ENCODE measurements at places on chromosomes 2 and 18.

GRCh38 chr2:9247786-9248185 is 41.2 kb downstream of the ASAP2 start:
- DNase-seq: no peak

DNA sequence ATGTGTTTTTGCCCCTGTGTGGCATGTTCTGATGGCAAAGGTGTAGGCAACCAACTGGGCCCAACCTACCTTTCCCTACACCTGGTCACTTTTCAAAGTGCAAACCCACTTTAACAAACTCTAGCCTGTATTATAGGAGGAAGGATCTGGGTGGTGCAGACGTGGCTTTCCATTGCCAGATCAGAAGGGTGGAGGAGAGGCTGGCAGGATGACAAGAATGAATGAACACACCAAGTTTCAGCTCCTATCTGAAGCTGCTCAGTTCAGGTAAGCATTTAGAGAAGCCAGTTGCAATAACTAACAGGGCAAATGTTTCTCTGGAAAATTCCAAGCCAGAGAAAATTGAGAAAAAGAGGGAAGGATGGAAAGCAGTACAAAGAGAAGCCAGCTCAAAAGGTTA is 707 bp upstream of the SERPINB7 start:
- DNase-seq: no peak

DNA sequence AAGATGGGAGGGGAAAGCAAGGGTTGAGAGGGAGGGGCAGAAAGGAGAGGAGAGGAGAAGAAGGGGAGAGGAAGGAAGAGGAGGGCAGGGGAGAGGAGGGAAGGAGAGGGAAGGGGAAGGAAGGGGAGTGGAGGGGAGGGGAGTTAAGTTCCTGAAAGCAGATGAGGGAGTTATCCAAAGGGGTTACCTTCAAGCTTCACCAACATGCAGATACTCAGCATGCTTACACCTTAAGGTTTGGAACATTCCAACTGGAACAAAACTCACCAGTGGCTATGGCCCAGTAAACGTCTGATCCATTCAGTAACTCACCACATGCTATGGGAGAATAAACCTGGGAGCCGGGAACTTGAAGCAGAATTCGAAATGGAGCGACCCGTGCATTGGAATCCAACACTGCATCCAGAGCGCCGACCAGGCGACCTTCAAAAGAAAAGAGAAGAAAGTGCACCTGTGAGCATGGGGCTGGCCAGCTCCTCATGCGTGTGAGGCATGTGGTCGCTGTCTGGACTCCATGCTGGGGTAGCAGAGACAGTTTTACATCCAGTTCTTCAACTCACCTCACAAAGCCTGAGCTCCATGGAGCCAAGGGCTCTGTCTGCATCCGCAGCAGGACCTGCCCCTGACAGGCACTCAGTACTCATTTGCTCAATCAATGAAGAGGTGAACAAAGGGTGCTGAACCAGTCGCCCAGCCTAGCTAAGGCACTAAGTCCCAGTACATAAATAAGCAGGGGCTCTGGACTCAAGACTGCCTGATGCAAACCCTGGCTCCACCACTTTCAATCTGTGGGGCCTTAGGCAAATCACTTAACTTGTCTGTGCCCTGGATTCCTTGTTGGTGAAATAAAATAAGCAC is 61.0 kb downstream of the TBC1D8 start:
- no peak for DNase-seq

DNA sequence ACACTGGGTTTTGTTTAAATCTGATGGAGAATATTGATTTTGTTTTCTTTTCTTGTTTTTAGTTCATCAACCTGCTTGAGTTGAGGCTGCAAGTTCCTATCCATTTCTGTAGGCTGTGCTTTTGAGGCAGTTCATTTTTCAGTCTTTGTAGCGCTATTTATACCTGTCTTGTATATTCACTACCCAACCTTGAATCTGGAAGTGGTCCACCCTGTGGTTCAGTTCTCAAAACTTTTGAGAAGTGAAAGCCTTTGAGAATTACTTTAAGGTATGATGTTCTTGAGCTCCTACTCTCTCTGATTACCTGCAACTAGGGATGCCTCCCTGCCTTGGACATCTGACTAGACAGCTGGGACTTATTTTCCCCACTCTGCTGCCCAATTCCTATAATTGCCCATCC is 53.5 kb upstream of the KCNE4 start:
- DNase-seq: no peak

DNA sequence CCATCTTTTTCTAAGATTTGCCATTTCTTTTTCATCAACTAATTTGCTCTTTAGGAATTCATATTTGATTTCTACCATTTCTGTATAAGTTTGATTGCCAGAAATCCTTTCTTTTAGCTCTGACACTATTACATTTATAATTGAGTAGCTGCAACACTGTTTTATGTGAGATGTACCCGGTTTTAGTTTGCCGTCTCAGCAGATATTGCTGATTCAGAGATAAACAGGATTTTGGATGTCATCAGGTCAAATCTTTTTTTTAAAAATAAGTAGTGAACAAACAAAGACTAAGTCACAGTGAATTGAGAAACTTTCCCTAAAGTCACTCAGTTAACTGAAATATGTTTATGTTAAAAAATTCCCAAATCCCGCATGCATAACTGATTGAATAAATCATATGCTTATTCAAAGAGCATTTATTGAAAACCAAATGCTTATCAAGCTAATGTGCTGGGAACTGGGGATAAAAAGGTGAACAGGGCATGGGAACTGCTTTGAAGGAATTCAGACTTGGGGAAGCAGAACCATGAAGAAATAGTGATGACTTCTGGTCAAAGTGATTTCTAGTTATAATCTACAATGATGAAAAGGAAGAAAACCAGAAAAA is 19.5 kb upstream of the CCDC102B start:
- DNase-seq: no peak

GRCh38 chr2:222969491-222969890 is 82.5 kb upstream of the KCNE4 start:
- DNase-seq: no peak

DNA sequence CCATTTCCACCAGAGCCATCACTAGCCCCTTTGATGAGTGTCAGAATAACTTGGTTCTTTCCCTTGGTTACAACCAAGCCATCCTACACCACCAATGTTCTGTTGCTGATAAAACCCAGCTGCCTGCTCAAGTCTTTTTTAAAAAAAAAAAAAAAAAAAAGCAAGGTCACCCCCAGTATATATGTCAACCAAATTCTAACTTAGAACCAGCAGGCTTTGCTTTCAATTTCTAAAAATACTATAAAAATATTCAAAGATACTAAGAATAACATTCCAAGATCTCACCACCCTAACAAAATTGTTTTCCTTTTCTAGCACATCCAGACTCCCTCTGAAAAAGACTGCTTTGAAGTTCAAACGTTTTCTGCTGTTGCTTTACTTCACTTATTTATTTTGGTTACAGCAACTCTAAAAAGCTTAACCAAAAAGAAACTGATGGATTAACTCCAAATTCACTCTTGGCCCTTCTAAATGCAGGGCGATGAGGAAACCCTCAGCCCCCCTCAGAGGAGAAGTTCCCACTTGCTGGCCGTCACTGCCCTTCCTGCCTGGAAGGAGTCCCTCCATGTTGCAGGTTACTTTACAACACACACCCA is 10.9 kb downstream of the UXS1 start:
- DNase-seq: no peak

DNA sequence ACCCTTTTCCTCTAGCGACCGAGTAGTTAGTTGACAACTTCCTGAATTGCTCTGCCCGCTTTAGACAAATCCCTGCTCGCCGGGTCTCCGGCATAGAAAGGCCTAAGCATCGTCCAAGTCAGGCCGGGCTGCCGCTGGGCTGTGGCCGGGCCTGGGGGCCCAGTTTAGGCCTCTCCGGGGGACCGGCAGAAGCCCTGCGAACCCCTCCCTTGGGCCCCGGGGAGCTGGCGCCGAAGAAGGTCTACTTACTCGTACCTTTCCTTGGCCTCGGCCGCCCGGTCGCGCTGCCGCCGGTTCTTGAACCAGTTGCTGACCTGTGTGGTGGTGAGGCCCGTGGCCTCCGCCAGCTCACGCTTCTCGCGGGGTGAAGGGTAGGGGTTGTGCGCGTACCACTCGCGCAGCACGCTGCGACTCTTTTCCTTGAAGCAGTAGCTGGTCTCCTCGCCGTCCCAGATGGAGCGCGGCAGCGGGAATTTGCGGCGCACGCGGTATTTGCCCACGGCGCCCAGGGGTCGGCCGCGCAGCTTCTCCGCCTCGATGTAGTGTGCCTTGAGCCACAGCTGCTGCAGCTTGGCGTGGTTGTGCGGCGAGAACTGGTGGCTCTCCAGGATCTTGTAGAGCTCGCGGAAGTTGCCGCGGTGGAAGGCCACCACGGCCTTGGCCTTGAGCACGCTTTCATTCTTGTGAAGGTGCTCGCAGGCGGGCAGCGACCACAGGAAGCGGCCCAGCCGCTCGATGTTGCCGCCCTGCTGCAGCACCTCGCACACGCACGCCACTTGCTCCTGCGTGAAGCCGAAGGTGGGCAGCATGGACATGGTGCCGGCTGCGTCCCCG is 739 bp downstream of the SIX2 start:
- DNase-seq: peak; percentile 27

GRCh38 chr2:88125344-88125923 is 2.4 kb downstream of the FABP1 start:
- DNase-seq: no peak

DNA sequence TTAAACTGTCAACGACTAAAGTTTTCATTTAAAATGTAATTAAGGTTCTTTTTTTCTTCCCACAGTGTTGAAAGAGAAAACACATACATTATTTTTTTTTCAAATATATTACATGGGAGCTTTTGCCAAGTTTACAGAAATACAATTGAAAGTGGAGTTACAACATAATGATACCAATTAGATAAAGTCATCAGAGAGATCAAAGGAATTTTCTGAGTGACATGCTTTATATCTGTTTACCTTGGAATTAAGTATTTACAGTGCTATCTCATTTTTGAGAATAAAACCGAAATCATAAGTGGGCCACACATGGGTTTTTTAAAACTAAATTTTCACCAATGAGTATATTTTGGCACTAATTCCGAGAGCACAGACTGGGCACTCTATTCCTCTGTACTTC is 165.2 kb downstream of the RAPGEF4 start:
- DNase-seq: no peak

GRCh38 chr18:35415511-35416073 is 38.5 kb upstream of the ZNF396 start:
- DNase-seq: peak; percentile 95

GRCh38 chr2:195535911-195536522 is 121.0 kb upstream of the SLC39A10 start:
- peak; percentile 94 for DNase-seq

- DNase-seq: peak; percentile 54
Measured at GRCh38 chr2:74816540-74817303, 17.2 kb upstream of the HK2 start.

- no peak for DNase-seq
Measured at GRCh38 chr2:188170356-188170755, 121.3 kb upstream of the GULP1 start.

DNA sequence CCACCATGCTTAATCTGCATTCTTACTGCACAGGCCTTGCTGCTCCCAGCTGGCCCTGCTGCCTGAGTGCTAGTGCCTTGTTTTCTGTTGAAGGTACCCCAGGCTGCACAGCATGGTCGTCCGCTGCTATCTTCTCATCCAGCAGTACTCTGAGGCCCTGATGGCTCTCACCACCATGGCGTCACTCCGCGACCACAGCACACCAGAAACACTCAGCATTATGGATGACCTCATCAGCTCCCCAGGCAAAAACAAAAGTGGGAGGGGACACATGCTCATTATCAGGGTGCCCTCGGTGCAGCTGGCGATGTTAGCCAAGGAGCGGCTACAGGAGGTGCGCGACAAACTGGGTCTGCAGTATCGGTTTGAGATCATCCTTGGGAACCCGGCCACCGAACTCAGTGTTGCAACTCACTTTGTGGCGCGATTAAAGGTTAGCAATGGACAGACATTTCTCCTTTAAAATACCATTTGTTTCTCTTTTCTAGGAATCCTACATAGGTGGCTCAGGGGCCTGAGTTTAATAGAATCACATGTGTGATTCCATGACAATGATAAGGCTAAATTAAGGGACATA is 110.5 kb downstream of the ESCO1 start:
- no peak for DNase-seq

GRCh38 chr2:172969609-172970008 is 106.0 kb upstream of the MAP3K20 start:
- DNase-seq: no peak

GRCh38 chr2:142734231-142734630 is 143.2 kb upstream of the KYNU start:
- no peak for DNase-seq

- peak; percentile 44 for DNase-seq
Measured at GRCh38 chr2:74762789-74763188, 71.1 kb upstream of the HK2 start.

DNA sequence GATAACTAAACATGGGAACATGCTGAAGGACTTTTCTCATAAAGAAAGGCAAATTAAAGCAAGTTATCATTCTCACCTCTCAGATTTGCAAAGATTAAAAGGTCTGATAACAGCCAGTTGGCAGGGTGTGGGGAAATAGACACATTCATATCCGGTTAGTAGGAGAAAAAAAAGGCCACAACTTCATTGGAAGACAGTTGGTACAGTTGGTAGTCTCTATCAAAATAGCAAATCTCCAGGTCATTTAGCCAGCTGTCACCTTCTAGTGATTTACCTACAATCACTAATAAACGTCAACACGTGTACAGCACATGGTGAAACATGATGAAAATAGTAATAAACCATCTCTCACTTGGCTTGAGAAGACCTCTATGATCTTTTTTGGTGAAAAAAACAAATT is 16.6 kb downstream of the INPP5D start:
- DNase-seq: no peak

GRCh38 chr2:39150102-39150562 is 29.3 kb upstream of the SOS1 start:
- DNase-seq: no peak

DNA sequence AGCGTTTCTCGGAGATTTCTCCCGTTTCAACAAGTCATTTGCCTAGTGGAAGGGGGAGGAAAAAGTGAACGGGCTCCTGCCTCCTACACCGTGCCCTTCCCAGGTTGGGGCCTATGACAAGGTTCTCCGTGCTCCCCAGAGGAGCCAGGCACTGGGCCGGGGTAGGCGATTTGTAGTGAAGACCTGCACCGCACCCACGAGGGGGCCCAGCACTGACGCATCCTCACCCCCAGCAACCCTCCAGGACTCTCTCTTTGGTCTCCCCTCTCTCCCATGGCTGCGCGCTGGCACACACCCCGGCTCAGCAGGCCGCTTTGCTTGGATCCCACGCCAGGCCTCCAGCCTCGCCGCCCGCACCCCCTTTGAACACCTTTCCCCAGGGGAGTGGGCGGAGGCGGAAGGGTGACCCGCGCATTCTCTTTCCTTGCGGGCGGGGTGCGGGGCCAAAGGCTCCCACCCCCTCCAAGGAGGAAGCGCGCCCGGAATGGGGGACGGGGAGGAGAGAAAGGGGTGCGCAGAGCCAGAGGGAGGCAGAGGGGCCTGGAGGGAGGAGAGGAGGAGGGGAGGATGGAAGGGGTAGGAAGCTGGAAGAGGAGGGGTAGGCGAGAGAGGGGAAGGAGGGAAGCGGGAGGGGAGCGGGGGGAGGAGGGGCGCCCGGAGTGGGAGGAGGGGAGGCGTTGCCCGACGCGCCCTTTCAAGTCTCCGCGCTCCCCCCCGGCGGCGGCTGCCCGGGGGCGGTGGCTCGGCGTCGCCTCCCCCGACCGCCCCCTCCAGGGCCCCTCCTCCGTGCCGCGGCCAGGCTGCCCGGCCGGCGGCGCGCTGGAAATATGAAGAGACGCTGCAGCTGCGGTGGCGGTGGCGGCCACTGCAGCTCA is at the start of gene APCDD1:
Gene APCDD1, plus strand, starts transcription at position 830 of the 875 bp plus-strand sequence. CDS start 347 bp downstream, outside the sequence.
- no peak for DNase-seq
